ENCODE measurements at places on chromosomes 2 and 18.

- DNase-seq = no peak
These were observed 138.2 kb upstream of the NRP2 start for GRCh38 chr2:205543937-205544702.

- DNase-seq = no peak
These were observed 50.2 kb upstream of the OSR1 start for GRCh38 chr2:19408592-19408991.

GRCh38 chr2:160477032-160477431, 16.6 kb downstream of the RBMS1 start:
- no peak for DNase-seq

DNA sequence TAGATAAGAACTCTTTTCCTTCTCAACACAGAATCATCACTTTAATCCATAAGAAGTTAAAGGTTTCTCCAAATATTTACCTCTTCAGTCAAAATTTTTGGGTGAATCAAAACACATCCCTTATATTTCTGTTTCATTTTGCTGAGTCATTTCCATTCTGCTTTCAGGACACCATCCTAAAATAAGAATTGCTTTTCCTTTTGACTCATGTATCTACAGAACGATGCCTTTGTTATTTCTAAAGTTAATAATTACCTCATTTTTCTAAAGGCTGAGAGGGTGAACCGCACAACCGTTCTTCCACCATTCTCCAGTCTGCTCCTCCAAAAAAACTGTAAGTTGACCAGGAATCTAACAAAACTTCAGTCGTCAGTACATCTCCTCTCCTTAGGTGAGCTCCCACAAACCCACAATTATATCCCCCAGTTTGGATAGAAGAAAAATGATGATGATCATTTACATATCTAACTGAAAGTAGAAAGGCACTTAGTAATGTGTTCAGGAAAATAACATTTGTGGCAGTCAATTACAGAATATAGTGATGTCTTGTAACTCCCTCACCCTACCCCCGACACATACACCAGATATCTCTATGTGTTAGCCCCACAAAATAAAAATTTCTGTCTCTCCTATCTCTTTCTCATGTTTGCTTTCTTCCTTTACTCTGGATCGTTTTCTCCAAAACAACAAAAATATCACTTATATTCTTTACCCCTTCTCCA, 162.5 kb downstream of the RAD51AP2 start:
- DNase-seq = no peak

GRCh38 chr2:197134206-197134605, 176.4 kb downstream of the ANKRD44 start:
- DNase-seq = no peak

GRCh38 chr2:138239902-138240491, 261.6 kb upstream of the SPOPL start:
- DNase-seq = no peak

- no peak for DNase-seq
These were observed 61.7 kb upstream of the RALBP1 start for GRCh38 chr18:9413576-9413975.

- DNase-seq = no peak
These were observed 52.1 kb downstream of the VIL1 start for GRCh38 chr2:218471036-218471435.

GRCh38 chr2:171747371-171747770, 60.1 kb downstream of the DYNC1I2 start:
- peak; percentile 71 for DNase-seq

- no peak for DNase-seq
These were observed 434.9 kb downstream of the DSEL start for GRCh38 chr18:67081482-67082211.

- no peak for DNase-seq
These were observed 5.7 kb downstream of the MAL start for GRCh38 chr2:95031076-95031725.

GRCh38 chr2:124050833-124051497, 25.9 kb downstream of the CNTNAP5 start:
- DNase-seq = no peak

DNA sequence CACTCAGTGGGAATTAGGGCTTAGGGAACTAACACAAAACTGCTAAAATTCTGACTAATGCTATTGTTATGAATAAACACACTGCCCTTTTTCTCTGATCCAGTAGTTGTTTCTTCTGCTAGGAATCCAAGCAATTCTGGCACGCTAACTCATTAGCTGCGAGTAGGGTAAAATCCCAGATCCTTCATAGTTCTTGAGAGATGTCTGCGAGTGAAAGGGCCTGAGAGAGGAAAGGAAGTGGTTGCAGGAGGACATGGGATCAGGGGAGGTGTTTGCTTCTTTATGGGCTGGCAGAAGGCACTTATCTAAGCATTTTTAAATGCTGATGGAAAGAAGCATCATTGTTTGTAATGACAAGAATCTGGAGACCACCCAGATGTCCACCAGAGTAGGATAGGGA, 9.4 kb downstream of the MAP3K19 start:
- no peak for DNase-seq

DNA sequence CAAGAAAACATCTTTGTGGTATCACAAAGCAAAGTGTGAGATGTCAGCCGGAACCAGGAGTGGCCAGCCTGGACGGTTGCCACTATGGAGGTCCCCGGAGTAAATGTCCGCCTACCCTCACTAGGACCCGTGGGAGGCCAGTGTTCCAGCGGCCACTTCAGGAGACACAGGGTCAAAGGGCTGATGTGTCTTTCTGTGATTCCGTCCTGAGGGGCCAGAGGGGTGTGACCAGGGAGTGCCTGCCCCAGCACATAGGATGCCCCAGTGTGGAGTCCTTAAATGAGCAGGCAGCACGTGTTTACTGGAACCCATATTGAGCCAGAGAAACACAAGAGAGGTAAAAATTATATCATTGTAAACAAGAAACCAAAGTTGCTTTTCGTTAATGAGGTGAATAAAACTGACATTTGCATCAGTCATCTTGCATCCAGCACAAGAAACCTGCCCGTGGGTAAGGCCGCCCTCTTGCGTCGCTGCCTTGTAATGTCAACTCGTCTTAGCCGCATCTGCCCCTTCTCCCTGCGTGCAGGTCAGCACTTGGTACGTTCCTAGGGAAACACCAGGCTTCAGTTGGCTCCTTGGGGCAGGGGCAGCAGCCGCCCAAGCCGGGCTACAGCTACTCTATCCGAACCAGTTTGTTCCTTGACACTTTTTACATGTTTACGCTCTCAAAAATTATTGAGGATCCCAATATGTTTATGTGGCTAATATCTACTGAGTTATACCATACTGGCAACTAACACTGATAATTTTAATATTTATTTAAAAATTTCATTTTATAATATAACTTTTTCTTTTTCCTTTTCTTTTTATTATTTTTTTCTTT, 46.7 kb upstream of the LAPTM4A start:
- peak; percentile 74 for DNase-seq

DNA sequence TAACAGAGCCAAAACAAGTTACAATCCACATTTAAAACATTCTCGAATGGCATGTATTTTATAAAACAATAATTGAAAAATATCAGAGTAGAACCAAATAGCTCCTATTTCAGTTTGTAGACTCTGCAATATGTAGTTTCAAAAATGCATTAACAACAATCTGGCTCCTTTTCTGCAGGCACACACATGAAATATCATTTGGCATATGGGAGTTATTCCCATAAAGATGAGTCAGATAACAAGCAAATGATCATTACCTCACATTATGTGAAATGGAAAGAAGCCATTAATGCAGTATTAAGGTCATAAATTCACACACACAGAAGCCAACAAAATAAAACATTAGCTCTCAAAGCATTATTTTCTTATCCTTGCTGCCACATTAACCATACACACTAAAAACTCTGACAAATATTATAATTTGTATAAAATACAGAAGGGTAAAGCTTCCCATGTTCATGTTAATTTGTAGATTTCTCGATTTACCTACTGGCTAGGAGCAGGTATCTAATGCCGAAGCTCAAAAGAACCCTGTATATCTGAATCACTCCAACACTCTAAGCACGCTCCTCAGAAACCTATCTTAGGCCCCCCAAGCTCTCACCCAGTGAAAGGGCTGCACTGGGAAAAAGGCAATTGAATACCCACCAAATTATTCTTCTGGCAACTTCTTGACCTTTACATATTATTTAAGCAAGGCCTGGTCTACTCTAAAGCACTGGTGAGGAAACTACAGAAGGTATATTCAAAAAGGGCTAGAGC, 13.8 kb downstream of the NBAS start:
- no peak for DNase-seq

- DNase-seq = peak; percentile 0
These were observed 707 bp downstream of the KRCC1 start for GRCh38 chr2:88054782-88055370.

All from COR-L47 (cell line).